ENCODE measurements at places on chromosomes 7 and 10. TPM values are rescaled to one million over a fixed set of nuclear protein-coding genes. Genes with fewer than 3 reads are reported as not detected.

- DNase-seq = no peak
Measured at GRCh38 chr7:155811895-155812761, at the start of gene SHH. SHH (minus strand) TSS chr7:155812463; CDS start chr7:155812122, 341 bp downstream.

DNA sequence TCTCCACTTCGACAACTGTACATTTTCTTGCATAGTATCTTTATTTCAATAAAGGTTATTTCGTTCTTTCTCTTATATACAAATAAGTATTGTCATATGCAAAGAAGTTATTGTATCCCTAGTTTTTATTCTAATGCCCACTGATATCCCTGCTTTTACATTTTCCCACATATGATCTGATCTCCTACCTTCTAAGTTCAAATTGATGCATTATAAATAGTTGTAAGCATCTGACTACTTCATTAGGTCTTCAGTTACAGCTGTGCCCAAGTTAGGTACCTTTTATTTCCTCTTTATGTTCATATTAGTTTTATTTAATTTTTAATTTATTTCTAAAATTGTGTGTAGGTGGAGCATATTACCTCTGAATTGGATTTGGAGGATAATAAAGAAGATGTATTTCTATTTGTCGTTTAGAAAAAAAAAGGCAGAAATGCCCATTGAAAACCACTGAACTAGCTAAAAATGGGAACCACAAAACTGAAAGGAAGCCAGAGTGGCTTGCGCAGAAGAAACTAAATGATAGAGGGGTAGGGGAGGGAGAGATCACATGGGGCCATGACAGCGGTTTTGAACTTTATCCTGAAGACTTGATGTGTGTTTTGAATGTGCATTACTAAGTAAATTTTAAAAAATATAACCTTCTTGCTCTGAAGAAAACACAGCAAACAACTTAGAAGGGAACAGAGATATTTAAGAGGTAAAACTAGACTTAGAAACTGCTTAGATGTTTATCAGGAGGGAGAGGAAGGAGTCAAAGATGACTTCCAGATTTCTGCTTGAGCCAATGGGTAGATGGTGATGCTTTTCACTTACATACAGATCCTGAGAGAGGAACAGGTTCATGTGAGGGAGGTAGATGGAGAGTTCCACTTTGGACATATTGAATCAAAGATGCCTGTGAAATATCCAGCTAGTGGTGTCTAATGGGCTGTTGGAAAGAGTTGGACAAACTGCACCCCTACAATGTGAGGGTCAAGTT, 9.3 kb upstream of the ZC3HAV1L start:
- DNase-seq = no peak

DNA sequence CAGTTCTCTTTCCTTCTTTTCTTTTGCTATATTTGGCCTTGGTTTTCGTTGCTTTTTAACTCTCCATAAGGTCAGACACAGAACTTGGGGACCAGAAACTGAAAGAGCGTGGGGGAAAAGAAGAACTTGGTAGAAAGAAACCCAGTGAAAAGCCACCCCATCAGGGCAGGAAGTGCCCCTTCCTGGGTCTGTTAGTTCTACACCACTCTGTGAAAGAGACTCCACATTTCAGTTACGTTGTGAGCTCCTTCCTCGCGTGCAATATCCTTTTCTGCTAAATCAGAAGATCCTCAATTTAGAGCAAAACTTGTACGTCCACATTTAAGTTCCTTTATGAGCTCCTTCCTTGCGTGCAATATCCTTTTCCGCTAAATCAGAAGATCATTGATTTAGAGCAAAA, 220.6 kb upstream of the FOXK1 start:
- DNase-seq = no peak

The RASA4B gene
- total RNA-seq = 2.6 TPM

GRCh38 chr7:108372618-108373017, 83.6 kb downstream of the NRCAM start:
- no peak for DNase-seq

DNA sequence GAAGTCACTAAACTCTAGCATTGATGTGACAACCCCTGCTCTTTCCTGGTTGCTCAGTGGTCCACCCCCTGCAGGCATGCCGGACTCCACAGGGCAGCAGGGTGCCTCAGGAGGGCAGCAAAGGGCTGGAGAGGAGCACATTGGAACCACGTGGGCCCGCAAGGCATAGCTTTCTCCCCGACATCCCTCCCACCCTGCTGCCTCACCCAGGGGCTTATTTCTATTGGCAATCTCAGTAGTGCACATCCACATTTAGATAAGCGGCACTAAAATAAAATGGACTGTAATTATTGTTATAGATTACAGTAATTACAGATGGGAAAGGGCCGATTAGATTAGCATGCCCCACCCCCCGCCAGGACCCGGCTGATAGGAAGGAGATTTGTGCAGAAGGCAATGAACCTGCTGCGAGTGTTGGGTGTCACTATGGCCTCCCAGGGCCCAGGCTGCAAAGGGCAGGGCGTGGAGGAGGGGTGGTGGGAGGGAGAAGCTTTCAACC, 580.1 kb downstream of the GRID1 start:
- no peak for DNase-seq

GRCh38 chr7:95710711-95711110, 61.6 kb upstream of the DYNC1I1 start:
- DNase-seq = no peak

The MRC1 gene
- total RNA-seq = 250 TPM

- DNase-seq = no peak
Measured at GRCh38 chr10:46323176-46323575, 36.4 kb downstream of the ANTXRL start.

GRCh38 chr10:95542761-95543160, 18.4 kb downstream of the SORBS1 start:
- no peak for DNase-seq

The GARIN1A gene
- under 0.01 TPM for total RNA-seq

The EIF4EBP2 gene
- 21.8 TPM for total RNA-seq

DNA sequence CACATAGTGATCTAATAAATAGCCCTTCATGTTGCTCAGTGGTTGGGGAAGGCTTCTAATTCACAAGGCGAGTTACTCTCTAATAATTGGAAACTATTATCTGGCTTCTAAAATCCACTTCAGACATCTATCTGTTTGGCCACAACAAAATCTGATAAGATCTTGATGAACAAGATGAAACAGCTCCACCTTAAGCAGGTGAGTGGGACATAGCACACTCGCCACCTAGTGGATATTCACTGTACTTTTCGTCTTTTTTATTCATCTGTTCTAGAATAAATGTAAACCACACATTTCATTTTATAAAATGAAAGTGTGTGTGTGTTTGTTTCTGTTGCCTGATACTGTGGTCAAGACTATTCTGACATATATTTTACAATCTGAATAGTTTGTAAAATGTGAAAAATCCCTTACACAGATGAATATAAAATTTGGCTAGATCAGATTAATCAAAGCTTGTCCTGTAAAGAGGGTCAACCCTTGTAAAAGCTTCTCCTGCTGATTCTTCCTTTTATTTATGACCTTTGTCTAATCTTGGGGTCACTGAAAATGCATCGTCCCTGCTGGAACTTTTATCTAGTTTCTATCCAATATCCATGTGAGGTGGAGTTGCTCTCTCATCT, 26.5 kb upstream of the CNTNAP2 start:
- peak; percentile 12 for DNase-seq

DNA sequence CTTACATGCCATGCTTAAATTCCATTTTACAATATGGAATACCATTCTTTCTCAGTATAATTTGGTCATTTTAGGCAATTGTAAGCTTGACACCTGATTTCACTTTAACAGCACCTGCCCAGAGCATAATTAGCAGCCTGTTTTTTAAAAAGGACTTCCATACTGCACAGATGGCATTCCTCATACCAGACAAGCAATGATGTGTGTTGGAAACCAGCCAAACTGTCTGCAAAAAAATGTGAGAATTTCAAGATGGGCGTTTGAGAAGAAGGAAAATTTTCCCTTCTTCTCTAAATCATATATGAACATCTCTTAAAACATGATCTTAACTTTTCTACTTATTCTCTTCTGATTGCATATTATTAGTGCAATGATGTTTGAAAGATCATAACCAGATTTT, 40.4 kb upstream of the AGMO start:
- no peak for DNase-seq

GRCh38 chr10:60222047-60222446, 167.6 kb downstream of the ANK3 start:
- no peak for DNase-seq

DNA sequence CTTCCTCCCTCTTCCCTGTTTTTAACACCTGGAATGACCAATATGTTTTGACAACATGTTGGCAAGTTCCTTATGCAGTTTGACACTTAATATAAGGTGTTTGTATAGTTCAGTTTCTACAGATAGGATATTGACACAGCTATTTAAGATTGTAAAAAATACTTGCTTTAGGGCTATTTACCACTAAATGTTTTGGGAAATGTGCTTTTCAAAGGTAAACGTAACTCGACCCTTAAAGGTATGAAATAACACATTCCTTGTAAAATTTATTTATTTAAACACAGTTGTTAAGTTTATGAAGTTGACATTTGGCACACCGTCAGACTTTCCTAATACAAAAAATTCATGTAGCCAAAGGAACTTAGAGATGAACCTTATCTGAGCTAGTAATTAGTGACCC, 817.6 kb downstream of the PCDH15 start:
- DNase-seq = no peak

DNA sequence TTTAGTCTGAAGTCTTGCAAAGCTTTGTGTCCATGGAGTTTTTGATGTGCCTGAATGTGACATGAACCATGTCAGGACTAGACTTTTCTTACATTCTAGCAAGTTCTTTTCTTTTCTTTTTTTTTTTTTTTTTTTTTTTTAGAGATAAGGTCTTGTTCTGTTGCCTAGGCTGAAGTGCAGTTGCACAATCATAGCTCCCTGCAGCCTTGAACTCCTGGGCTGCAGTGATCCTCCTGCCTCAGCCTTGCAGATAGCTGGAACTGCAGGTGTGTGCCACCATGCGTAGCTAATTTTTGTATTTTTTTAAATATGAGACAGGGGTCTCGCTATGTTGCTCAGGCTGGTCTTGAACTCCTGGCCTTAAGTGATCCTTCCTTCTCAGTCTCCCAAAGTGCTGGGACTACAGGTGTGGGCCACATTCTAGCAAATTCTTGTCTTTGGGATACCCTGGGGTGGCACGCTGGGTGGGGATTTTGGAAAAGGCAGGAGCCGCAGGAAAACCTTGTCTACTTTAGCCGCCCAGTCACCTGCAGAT, 152.8 kb downstream of the SVIL start:
- DNase-seq = no peak

The SORBS1 gene
- 0.77 TPM for total RNA-seq

DNA sequence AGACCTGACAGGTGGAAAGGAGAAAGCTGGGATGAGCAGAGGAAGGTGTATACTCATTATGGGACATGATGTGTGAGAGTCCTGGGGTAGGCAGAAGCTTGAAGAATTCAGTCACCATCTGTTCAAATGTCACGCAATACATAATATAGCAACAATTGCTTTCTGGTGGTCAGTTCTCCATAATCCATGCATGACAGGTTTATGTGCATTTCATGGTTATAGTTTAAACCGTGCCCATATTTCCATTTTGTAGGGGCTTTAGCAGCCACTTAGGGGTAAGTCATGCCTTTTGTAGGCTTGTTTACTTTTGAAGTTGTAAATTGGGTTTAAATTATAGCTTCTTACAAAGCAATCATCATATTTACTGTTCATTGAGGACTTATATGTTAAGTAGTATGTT, 158.8 kb downstream of the NXPH1 start:
- DNase-seq = no peak

The MAT1A gene
- not detected for total RNA-seq

DNA sequence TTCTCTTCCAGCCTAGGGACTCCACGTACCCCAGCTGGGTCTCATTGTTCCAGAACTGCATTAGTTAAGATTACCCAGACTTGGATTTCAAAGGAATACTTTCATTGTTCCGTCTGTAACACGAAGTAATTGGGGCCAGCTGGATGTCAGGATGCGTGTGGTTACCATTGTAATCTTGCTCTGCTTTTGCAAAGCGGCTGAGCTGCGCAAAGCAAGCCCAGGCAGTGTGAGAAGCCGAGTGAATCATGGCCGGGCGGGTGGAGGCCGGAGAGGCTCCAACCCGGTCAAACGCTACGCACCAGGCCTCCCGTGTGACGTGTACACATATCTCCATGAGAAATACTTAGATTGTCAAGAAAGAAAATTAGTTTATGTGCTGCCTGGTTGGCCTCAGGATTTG, 21.0 kb downstream of the LRRC17 start:
- no peak for DNase-seq

The DNTT gene
- not detected for total RNA-seq

- no peak for DNase-seq
Measured at GRCh38 chr10:68364101-68364886, 31.6 kb upstream of the PBLD start.

The PLA2G12B gene
- 0.13 TPM for total RNA-seq

GRCh38 chr10:33800986-33801385, 466.5 kb upstream of the NRP1 start:
- no peak for DNase-seq

The ICA1 gene
- 37.6 TPM for total RNA-seq

DNA sequence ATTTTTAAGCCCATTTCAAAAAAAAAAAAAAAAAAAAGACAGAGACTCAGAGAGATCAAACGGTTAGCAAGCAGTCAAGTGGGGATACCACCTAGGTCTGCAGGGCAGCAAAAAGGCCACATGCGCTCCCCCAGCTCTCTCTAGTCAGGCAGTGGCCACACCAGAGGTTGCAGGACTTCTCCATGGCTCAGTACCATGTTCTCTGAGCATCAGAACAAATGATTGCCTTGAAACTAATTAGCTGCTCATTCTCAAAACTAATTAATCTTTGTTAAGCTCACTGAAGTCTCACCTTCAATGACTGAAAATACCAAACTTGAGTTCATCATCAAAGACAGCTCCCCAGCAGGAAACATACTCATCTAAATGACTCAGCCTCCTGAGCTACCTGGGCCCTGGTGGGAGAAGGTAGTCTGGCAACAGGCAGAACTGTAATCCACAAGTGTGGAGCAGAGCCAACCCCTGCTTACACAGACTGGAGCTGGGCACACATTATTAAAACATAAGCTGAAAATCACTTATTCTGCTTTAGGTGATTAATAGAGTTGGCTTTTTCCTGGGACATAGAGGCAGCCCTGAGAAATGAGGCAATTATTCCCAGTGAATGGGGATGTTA, 319.6 kb downstream of the GRID1 start:
- no peak for DNase-seq

- DNase-seq = no peak
Measured at GRCh38 chr10:14192746-14193145, 138.0 kb downstream of the FRMD4A start.

GRCh38 chr7:149147072-149147751, at the start of gene ZNF398:
ZNF398 (plus strand) TSS chr7:149147453; CDS start chr7:149147743, 290 bp downstream.
- peak; percentile 87 for DNase-seq

The TBC1D12 gene
- 21.4 TPM for total RNA-seq

The ARPC1A gene
- 185 TPM for total RNA-seq

- DNase-seq = no peak
Measured at GRCh38 chr7:112097524-112097923, 108.7 kb downstream of the DOCK4 start.

The ATOH7 gene
- total RNA-seq = not detected

DNA sequence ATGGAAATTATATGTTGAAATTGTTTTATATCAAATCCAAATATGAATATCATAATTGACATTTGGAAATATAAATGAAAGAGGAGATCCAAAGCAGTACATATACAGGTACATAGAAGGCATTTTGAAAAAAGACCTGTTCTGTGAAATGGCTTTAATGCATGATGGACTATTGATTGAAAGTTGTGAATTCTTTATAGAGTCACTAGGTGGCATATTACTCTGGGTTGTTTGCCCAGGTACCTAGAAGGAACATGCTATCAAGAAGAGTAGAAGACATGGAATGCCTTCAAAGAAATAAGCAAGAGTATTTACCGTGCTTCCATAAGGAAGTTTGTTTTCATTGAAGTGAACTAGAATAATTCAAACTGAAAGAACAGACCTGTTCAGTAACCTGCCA, 160.0 kb upstream of the ANK3 start:
- peak; percentile 16 for DNase-seq

GRCh38 chr7:17802056-17802455, 138.2 kb downstream of the SNX13 start:
- no peak for DNase-seq

Measured in dermis microvascular lymphatic vessel endothelial cell (primary cell).